Activated CD4-positive, alpha-beta T cell treated with anti-CD3 and anti-CD28 coated beads, Interleukin-2, Interleukin-6, amounts not matched to agents 100 ng/mL and 50 ng/mL, durations not matched to agents 16 hours and 8 hours (primary cell): ENCODE measurements at places on chromosomes 1 and 21.

GRCh38 chr1:38558500-38559445 is 300.8 kb downstream of the RRAGC start:
- DNase-seq, result no peak

DNA sequence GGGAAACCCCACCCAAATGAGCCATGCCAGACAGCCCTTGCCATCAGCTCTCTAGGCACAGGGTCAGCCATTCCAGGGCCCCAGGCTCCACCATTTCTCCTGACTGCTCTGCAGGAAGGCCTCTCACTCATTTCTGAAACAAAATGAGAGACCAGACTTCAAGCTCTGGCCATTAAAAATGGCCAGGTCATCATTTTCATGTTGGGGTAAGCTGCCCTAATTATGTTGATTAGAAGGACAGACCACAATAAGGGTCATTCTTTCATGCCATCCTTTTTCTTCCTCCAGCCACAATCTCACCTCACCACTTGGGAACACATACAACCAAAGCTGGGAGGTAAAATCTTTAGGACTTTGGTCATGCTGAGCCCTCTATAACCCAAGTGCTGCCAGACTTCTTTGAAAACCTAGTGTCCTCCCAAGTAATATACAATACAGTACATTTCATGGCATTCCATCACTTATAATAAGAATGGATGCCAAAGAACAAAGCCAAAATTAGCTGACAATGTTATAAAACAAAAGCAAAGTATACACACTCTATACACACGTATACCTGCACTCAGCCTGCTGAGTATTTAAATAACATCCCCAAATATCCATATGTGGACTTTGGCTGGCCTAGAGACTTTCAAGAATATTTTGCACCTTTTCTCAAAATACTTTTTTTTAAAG is 22.4 kb upstream of the RBBP5 start:
- DNase-seq, result no peak

DNA sequence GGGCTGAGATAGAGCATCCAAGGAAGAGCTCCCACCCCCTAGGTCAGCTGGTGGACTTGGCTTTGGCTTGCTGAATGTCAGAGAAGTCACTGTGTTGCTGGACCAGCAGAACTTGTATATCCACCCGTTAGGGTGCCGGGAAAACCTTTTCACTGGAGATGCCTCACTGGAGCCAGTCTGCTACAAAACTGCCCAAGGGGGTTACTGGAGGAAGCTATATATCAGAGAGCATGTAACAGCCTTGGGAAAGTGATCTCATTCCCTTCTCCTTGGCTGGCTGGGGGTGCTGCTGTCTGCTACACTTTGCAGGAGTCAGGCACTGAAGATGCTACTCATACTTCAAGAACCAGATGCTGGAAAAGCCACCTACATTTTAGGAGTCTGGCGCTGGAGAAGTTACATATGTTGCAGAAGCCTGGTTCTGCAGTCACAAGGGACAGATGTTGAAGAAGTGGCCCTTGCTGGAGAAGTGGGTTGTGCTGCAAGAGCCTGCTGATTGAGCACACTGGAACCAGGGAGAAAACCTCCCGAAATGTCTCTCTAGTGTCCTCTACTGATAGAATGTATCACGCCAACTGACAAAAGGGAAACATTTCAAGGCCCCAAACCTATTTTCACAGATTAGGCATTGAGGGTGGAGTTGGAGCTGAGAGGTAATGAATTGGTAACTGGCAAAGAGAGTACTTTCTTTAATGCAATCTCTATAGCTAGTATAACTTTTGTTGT is 250.6 kb downstream of the SPATA17 start:
- no peak for DNase-seq

GRCh38 chr1:184101141-184101540 is 49.6 kb downstream of the TSEN15 start:
- no peak for DNase-seq

GRCh38 chr1:72375226-72375625 is 92.9 kb upstream of the NEGR1 start:
- DNase-seq, result no peak

DNA sequence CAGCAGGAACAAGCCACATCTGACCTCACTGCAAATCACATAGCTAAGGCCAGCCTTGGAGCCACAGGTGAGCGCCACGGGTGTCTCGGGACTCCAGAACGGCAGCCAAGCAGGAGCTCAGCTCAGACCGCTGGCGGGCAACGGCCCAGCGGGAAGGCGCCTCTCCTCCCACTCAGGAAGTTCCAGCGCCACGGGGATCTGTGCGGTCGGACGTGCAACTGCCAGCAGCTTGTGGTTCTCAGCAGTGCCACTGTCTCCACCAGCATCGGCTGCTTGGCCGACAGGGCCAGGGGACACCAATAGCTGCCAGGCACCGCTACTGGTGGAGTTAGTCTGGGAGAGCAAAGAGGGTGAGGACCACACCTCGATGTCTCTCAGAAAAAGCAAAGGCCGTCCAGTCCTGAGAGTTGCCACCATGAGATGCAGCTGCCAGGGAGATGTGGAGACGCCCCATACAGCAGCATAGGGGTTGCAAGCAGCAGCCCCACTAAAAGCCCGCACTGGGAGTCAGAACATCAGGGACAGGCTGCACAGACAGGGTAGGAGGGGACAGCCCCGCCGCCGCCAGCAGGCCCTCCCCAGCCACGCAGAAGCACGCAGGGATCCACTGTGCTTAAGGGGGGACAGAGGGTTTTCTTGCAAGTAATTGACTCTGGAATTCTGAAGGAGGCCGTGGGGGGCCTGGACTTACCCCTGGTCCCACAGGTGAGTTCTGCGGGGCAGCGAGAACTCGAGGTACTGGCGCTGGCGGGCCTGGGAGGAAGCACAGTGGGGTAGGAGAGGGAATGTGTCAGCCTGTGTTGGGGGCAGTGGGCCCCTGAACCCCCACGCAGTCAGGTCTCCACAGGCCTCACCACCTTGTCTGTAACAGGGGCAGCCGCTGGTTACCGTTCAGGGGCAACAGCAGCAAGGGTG is 83.5 kb downstream of the NPHP4 start:
- no peak for DNase-seq

- no peak for DNase-seq
Observed at GRCh38 chr1:230147253-230148125, 80.5 kb downstream of the GALNT2 start.
